ENCODE measurements at places on chromosomes 7 and 10.

GRCh38 chr10:27783660-27784059 lies 38.0 kb upstream of the MKX start:
- no peak for DNase-seq

GRCh38 chr7:12729112-12729511 lies 41.7 kb downstream of the ARL4A start:
- DNase-seq = peak; percentile 89

DNA sequence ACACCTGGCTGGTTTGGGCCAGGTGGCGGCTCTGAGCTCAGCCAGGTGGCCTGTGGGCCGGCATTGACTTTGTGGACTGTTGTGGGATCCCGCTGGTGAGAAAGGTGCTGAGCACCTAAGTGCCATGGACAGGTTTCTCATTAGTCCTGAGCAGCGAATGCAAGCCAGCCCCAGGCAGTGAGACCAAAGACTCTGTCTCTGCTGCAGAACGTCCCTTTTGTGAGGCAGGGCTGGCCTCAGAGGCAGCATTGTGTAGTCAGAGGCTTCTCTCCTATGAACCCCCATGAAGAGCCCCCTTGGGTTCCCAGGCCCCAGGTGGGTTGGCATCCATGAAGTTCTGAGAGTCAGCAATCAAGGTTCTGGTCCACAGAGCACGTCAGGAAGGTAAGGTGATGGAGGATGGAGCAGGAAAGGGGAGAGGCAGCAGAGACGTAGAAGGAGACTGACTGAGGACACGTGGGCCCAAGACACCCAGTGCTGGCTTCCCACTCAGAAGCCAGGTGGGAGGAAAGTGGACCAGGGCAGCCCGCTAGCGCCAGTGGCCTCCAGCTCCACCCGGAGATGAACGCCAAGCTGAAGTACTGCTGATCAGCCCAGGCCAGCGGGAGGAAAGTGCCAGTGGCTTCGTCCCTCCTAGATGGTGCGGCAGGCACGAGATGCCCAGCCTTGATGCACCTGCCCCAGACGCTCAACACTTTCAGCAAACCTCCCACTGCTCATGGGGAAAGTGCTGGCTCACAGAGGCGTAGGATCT lies 19.2 kb upstream of the PTPRN2 start:
- no peak for DNase-seq

GRCh38 chr10:50563906-50564305 lies 59.9 kb downstream of the SGMS1 start:
- DNase-seq = no peak

GRCh38 chr7:132941905-132942304 lies 140.0 kb downstream of the CHCHD3 start:
- DNase-seq = no peak

DNA sequence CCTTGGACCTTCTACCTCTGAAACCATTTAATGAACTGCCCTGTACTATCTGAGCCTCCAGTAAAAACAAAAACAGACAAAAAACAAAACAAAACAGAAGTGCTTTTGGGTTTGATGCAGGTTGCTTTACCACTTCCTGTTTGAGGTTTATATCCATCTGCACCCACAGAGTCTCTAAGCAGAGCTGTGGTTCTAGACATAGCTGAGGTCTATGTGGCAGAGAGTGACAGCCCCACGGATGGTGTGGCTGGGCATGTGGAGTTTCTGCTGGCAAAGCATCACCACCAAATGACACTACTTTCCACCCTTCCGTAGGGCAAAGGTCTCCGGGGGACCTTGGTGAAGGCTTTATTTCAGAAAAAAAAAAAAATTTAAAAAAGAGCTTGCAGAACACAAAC lies 754.2 kb downstream of the GRID1 start:
- DNase-seq = no peak

DNA sequence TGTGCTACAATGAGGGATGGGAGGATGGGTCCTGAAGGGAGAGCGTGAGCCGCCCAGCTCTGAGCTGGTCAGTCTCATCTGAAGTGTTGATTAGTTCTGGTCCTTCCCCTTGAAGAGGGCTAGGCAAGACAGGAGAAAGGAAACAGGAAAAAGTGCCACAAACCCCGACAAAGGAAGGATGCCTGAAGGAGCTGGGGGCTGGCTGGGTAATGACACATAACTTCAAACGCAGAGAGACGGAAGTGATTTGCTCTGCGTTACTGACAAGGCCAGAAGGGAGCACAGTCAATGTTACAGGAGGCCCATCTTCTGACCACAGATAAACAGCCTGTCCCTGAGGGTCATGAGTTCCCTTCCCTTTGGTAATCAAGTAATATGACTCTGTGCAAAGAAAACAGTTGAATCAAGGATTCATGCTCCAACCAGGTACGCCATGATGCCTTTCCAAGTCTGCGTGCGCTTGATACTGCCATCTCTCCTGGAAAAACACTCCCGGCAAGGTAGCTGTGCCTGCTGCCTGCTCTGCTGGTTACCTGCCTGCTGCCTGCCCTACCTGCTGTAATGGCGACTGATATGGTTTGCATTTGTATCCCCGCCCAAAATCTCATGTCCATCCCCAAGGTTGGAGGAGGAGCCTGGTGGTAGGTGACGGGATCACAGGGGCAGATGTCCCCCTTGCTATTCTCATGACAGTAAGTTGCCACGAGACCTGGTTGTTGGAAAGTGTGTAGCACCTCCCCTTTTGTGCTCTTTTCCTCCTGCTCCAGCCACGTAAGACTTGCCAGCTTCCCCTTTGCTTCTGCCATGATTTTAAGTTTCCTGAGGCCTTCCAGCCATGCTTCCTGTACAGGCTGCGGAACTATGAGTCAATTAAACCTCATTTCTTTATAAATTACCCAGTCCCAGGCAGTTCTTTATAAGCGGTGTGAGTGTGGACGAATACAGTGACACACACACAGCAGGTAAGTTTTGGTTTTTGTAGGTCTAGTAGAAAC lies 57.9 kb downstream of the GRB10 start:
- DNase-seq = no peak

DNA sequence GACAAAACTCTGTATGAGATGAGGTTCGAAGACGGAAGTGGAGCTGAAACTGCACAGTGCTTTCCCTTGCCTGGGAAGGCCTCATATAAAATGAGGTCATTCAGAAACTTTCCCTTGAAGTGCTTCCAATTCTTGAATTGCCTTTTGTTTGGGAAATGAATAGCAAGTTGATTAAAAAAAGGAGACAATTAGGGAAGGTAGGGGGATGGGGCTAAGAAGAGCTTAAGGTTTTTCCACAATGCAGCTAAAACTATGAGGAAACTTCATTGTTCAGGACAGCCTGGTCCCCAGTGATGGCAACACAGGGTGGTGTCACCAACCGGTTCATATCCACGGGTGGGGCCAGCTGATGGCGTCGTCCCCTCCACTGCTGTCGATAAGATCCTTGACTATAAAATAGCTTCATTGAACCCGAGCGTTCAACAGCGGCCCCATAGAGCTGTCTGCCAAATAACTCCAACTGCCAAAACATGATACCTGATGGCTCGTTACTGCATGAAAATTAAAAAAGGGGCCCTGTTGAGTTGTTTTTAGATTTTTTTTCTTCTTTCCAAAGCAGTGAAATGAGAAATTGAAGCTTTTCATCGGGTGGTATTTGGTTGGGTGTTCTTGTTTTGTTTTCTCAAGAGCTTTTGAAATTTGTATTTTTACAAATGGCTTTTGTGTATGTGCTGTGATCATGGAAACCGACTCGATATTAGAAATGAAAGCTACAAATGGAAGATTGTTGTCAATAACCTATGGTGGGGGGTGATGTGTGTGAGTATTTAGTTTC lies 2.8 kb upstream of the CELF2 start:
- no peak for DNase-seq

DNA sequence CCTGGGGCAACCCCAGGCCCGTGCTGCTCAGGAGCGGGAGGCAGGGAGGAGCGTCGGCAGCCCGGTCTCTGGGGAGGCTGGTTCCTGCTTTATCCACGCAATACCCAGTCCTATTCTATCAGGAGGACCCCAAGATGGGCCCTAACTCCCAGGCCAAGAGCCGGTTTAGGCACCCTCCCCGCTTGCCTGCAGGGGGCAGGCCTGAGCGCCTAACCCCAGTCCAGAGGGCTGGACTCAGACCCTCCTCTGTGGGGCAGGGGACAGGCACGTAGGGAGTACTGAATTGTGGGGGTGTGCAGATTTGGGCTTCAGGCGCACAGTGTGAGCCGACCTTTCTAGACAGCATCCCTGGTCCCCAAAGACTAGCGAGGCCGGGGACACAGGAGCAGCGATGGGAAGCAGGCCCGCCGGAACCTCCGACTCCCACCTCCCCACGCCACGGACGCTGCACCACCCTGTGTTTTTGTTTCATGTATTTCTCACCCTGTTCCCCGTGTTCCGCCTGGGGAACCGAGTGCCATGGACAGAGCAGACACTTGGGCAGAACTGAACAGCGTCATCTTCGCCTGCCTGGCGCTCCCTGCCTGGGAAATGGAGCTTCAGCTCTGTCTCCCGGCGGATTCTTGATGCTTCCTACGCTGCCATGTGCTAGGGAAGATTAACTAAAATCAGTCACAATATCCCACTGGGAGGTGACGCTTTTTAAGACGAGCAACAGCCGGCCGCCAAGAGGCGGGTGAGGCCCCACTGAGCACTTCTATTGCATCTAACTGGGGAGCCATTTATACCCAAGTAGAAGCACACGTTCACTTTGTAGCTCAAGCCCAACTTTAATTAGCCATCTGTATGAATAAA lies 5.3 kb downstream of the NUDT1 start:
- no peak for DNase-seq

GRCh38 chr10:6133331-6134098 lies 44.7 kb downstream of the RBM17 start:
- no peak for DNase-seq

DNA sequence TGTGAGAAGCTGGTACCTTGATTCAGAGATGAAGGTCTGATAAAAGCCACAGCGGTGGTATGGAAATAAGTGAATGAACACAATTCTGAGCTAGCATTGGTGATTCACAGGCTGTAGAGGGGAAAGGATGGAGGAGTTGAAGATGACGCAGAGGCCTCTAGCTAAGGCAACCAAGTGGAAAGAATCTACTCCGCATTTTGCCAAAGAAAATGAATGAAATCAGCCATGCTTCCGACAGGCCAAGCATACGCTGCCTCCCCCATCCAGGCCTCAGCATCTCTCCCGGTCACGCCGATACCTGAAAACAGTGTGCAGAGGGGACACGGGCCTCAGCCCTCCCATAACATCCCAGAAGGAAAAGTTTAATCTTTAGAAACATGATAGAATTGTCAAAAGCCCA lies 124.3 kb upstream of the UNC5B start:
- DNase-seq = no peak

DNA sequence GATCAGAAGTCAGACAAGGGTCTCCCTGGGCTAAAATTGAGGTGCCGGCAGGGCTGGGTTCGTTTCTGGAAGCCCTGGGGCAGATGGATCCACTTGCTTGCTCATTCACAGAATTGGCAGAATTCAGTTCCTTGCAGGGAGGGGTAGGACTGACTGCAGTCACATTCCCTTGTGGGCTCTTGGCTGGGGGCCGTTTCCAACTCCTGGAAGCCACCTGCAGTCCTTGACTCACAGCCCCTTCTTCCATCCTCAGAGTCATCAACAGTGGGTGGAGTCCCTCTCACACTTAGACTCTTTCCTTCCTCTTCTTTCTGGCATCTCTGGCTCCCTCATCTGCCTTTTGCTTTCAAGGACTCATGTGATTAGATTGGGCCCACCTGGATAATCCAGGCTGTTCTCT lies 54.6 kb upstream of the NANOS1 start:
- DNase-seq = no peak

DNA sequence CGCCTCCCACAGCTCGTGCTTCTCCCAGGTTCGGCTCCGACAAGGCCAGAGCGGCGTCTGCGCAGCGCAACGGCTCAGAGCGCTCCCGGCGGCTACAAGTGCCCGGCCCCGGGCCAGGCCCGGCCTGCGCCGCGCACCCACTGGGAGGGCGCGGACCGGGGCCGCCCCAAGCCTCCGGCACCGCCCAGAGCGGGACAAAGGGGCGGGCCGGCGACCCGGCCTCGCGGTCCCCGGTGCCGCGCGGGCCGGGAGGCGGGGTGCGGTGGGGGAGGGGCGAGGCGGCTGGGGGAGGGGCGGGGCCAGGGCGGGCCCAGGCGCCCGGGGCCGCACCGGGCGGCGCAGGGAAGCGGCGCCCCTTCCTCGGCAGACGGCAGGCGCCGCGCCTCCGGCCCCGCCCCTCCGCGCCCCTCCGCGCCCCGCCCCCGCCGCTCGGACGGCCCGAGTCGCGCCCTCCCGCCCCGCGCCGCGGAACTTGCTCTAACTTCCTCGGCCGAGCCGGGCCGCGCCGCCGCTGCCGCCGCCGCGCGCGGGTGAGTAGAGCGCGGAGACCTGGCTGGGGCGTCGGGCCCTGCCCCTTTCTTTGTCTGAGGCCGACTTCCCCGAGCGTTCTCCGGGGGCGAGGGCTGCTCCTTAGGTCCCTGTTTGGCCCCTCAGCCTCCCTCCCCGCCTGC lies at the start of gene TSPAN14:
TSS of gene TSPAN14 (plus strand) at position 469 of the 671 bp plus-strand sequence. CDS start 34,924 bp downstream, outside the sequence.
- DNase-seq = peak; percentile 88

GRCh38 chr10:22723783-22724182 lies 9.4 kb upstream of the PIP4K2A start:
- DNase-seq = no peak

DNA sequence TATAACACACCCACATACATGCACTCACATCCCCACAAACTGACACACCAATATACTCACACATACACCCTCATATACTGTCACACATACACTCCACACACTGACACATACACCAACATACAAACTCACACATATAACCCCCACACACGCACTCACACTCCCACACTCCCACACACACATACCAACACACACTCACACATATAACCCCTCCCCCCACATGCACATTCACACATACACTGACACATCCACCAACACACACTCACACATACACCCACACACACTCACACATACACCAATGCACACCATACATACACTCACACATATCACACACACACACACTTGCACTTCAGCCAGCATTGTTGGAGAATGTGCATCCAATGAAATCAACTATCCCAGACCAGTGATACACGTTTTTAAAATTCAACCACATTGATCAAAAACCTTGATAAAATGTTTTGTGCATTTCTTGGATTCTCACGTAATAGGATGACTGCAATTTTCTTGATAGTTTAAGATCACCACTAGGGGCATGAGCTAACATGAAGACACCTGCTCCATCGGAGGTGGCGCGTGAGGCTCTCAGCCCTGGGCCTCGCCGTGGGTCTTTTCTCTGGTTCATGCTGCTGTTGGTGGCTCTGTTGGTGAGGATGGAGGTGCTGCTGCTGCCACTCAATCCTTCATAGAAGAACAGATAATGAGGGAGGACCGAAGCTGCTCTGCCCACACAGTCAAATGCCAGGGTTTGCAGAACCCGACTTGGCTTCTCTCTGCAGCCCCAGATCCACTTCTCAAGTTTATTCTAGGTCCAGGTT lies 32.1 kb upstream of the CHST15 start:
- DNase-seq = peak; percentile 42

DNA sequence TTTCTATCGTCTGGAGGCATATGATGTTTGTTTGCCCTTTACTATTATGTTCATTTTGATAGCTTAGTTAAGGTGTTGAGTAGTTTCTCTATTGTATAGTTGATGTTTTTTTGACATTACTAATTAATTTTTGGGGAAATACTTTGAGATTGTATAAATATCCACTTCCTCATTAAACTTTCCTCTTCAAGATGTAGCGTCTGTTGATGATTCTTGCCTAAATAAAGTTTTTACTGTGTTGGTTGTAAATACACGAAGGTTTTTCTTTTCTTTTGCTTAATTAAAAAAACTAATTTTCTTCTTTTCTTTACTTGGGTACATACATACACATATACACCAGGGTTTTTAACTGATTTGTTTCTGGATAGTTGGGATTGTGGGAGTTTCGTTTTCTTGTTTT lies 8.5 kb downstream of the KMT2E start:
- DNase-seq = no peak

- DNase-seq = no peak
Measured at GRCh38 chr7:18995811-18996426, 121.5 kb downstream of the TWIST1 start.
